Activated CD4-positive, alpha-beta T cell treated with anti-CD3 and anti-CD28 coated beads for 1 hour (primary cell): ENCODE measurements at places on chromosomes 11 and 22.

DNA sequence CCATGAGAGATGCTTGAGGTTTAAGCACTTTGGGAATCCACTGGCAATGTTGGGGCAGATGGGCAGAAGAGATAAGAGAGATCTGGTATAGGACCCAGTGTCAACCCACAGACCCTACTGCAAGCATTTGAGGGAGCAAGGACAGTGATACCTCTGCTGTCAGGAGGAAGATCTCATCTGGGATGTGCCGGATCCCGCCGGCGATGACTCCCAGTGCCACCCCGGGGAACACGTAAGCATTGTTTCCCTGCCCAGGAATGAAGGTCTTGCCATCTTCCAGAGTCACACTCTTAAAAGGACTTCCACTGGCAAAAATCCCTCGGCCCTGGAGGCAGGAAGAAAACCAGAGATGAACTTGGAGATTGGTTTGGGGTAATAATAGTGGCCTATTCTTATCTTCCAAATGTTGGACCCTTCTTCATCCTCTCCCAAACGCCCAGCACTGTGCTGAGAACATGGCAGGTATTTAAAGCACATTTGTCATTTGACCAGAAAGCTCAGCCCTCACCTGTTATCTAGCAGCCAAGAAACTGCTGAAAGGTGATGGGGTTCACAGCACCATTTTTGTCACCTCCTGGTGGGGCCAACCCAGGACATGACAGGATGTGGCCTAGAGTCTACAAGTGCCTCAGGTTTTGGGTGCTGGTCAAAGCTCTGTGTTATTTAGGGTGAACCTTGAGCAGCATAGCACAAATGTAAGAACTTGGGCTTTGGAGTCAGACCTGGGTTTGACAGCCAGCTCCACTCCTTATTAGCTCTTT is 71.7 kb downstream of the CCDC81 start:
- no peak for DNase-seq

GRCh38 chr11:102120437-102120973 is 10.3 kb downstream of the YAP1 start:
- no peak for DNase-seq

DNA sequence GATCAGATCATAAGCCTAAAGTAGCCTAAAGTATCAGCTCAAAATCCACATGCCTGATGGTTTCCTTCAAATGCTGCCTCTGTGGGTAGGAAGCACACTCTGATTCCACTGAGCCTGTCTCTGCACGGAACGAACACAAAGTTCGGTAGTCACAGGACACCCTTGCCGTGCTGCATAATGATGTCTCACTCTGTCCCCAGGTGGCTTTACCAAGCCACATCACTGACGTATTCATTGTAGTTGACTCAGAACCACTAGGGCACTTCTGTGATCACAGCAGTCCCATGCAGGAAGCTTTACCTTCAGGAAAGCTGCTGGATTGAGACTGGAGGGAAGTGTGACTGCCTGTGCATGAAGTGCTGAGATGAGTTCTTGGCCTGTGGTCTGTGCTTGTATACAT is 147.7 kb downstream of the ATXN10 start:
- DNase-seq = no peak

GRCh38 chr11:120707663-120708062 is 196.1 kb downstream of the GRIK4 start:
- DNase-seq = no peak

- no peak for DNase-seq
Observed at GRCh38 chr11:6191742-6192141, 7.3 kb upstream of the OR52W1 start.

GRCh38 chr22:22884010-22884887 is 3.4 kb upstream of the IGLL5 start:
- DNase-seq = peak; percentile 33

GRCh38 chr11:36376888-36377758 is 81.0 kb downstream of the PRR5L start:
- DNase-seq = no peak

DNA sequence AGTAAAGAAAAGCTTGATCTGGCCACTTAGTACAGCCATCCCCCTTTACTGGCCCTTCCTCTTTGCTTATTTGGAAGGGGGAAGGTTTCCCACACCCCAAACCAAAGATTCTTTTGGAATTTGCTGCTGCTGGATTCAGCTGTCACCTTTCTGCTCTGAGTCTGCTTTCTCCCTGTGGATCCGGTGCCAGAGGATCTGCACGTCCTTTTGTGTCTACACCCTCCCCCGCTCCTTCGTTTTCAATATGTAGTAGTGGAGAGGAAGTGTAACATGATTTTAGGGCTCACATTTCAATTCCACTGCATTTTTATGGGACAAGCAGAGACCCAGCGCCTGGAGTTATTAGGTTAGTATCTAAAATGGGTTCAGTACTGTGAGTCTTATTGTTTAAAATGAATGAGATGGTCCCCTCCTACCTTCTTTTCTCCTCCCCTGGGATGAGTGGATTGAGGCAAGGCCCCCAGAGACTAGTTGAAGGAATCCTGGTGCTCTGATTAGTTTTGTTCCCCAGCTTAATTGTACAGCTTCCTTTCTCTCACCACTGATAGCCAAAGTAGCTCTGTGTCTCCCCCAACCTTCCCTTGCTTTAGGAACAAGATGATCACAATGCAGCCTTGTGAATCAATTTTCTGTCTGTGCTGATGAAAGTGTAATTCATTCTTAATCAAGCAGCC is 30.5 kb upstream of the CABP7 start:
- DNase-seq = no peak
